ENCODE measurements at places on chromosomes 3 and 15.

GRCh38 chr15:99412082-99412481 is 153.7 kb upstream of the MEF2A start:
- no peaks in the 10 kb centered on the region for H3K36me3 ChIP-seq
- no peak overlapping the region for H3K4me3 ChIP-seq
- DNase-seq, result no peak
- no peaks in the 10 kb centered on the region for H3K27me3 ChIP-seq
- H3K4me1 ChIP-seq, result peaks cover 23% of the 10 kb centered on the region

GRCh38 chr3:118587037-118587741 is 447.5 kb downstream of the IGSF11 start:
- H3K4me1 ChIP-seq, result no peaks in the 10 kb centered on the region
- H3K27me3 ChIP-seq, result no peaks in the 10 kb centered on the region
- H3K36me3 ChIP-seq, result no peaks in the 10 kb centered on the region
- no peak overlapping the region for H3K4me3 ChIP-seq
- DNase-seq, result no peak
- no peak overlapping the region for H3K27ac ChIP-seq

GRCh38 chr15:91465696-91466095 is 365.6 kb downstream of the SV2B start:
- H3K4me1 ChIP-seq, result no peaks in the 10 kb centered on the region
- H3K36me3 ChIP-seq, result no peaks in the 10 kb centered on the region
- DNase-seq, result no peak
- no peaks in the 10 kb centered on the region for H3K27me3 ChIP-seq
- no peak overlapping the region for H3K4me3 ChIP-seq

GRCh38 chr3:193829781-193830180 is 236.8 kb downstream of the OPA1 start:
- no peak for DNase-seq
- H3K36me3 ChIP-seq, result no peaks in the 10 kb centered on the region
- no peak overlapping the region for H3K27ac ChIP-seq
- no peaks in the 10 kb centered on the region for H3K27me3 ChIP-seq
- peaks cover 4% of the 10 kb centered on the region for H3K4me1 ChIP-seq
- H3K4me3 ChIP-seq, result no peak overlapping the region

DNA sequence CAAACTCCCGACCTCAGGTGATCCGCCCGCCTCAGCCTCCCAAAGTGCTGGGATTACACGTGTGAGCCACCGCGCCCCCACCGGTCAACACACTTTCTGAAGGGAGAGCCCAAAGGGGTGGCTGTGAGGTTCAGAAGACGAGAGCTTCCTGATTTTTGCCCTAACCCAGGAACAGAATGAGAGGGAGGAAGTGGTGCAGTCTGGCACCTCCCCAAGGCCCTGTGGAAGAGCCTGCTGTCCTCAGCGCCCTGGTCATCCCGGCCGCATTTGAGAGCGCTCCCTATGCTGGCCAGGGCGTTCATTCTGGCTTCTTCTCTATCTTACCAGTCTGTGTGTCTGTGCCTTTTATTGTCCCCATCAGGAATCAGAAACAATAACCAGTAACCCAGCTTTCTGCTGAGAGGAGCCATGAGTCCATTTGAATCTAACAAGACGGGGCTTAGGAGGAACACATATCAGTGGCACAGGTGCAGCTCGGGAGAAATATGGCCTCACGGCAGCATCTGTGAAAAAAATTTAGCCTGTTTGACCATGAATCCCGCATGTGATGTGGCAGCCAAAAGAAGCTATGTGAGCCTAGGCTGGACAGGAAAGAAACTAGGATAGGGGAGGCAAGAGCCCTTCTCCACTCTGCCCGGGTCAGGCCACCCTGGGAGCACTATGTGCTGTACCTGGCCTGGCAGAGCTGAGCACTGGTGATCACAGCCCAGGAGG is 12.9 kb downstream of the BDH1 start:
- no peak overlapping the region for H3K4me3 ChIP-seq
- no peaks in the 10 kb centered on the region for H3K27me3 ChIP-seq
- peaks cover 10% of the 10 kb centered on the region for H3K4me1 ChIP-seq
- H3K27ac ChIP-seq, result no peak overlapping the region
- peak; percentile 31 for DNase-seq
